ENCODE measurements at places on chromosomes 11 and 22. TPM values are rescaled to one million over a fixed set of nuclear protein-coding genes. Genes with fewer than 3 reads are reported as not detected.

The CTSD gene
- total RNA-seq = 139 TPM

The NRXN2 gene
- total RNA-seq = 0.24 TPM

The GPHA2 gene
- not detected for total RNA-seq

The CHST1 gene
- 12.5 TPM for total RNA-seq

The OR5J2 gene
- not detected for total RNA-seq

The B3GAT3 gene
- 103 TPM for total RNA-seq

The PHOX2A gene
- total RNA-seq = not detected

The OR56A3 gene
- total RNA-seq = not detected

The MPZL3 gene
- not detected for total RNA-seq

The OR51B2 gene
- total RNA-seq = 1.4 TPM

The ZNF70 gene
- 2.9 TPM for total RNA-seq

The OR52E8 gene
- total RNA-seq = not detected

The LRRC55 gene
- total RNA-seq = not detected

The RIC3 gene
- total RNA-seq = not detected

The COA4 gene
- 335 TPM for total RNA-seq

The OR5B21 gene
- not detected for total RNA-seq

The ZNF214 gene
- 1.3 TPM for total RNA-seq

The LIN7C gene
- total RNA-seq = 25.3 TPM

The OMP gene
- not detected for total RNA-seq

The FGF4 gene
- not detected for total RNA-seq

The BRSK2 gene
- total RNA-seq = 0.48 TPM

The SEC14L2 gene
- 9.6 TPM for total RNA-seq

The MB gene
- total RNA-seq = not detected

The CCDC188 gene
- 3.3 TPM for total RNA-seq

The LARGE2 gene
- 0.19 TPM for total RNA-seq

The TENM4 gene
- 0.23 TPM for total RNA-seq

The ALG9 gene
- 22.7 TPM for total RNA-seq

The PAMR1 gene
- not detected for total RNA-seq

The ZNF215 gene
- total RNA-seq = 4.3 TPM

The TSGA10IP gene
- total RNA-seq = not detected

The PACSIN2 gene
- 29.9 TPM for total RNA-seq

The NOX4 gene
- total RNA-seq = 15.8 TPM

The APLNR gene
- total RNA-seq = not detected

The CYP2D6 gene
- total RNA-seq = 0.45 TPM

The LYVE1 gene
- not detected for total RNA-seq

The NXPE4 gene
- not detected for total RNA-seq

The SYT13 gene
- total RNA-seq = not detected

The ALG8 gene
- total RNA-seq = 54.2 TPM

The THAP12 gene
- 41.2 TPM for total RNA-seq

The CDKN1C gene
- 22.2 TPM for total RNA-seq

The KLHL35 gene
- total RNA-seq = 3.3 TPM
